PC-9 (cell line): ENCODE measurements at places on chromosomes 7 and 10. TPM values are rescaled to one million over a fixed set of nuclear protein-coding genes. Genes with fewer than 3 reads are reported as not detected.

The IL6 gene
- total RNA-seq, result 1.4 and 1.7 TPM in 2 replicates

The RSPH10B2 gene
- 0.76 and 2.0 TPM in 2 replicates for total RNA-seq

The GPC2 gene
- total RNA-seq, result 4.5 and 10.0 TPM in 2 replicates

The ELFN1 gene
- total RNA-seq, result 0.09 and 0.13 TPM in 2 replicates

The PSAP gene
- total RNA-seq, result 683 and 1,027 TPM in 2 replicates

The SPDYE11 gene
- total RNA-seq, result not detected in 2 replicates

The NUTM2E gene
- 0.70 and 0.88 TPM in 2 replicates for total RNA-seq

The PON1 gene
- not detected in 2 replicates for total RNA-seq

The TLX1 gene
- total RNA-seq, result not detected in 2 replicates

The ANKRD2 gene
- total RNA-seq, result 5.5 and 8.4 TPM in 2 replicates

The GPR26 gene
- not detected in 2 replicates for total RNA-seq

The LRRN3 gene
- total RNA-seq, result not detected in 2 replicates

The ZNF37A gene
- 4.8 and 5.8 TPM in 2 replicates for total RNA-seq

The DENND2A gene
- total RNA-seq, result 3.7 and 4.2 TPM in 2 replicates

The NRCAM gene
- total RNA-seq, result 40.3 and 42.6 TPM in 2 replicates

The CPED1 gene
- total RNA-seq, result 1.2 and 2.4 TPM in 2 replicates
